ENCODE measurements at places on chromosomes 3 and 15.
A peak's percentile ranks its signal among the peaks of the same experiment; 100 is the strongest.

- DNase-seq = no peak
Observed at GRCh38 chr3:69294014-69294766, 91.7 kb downstream of the FRMD4B start.

DNA sequence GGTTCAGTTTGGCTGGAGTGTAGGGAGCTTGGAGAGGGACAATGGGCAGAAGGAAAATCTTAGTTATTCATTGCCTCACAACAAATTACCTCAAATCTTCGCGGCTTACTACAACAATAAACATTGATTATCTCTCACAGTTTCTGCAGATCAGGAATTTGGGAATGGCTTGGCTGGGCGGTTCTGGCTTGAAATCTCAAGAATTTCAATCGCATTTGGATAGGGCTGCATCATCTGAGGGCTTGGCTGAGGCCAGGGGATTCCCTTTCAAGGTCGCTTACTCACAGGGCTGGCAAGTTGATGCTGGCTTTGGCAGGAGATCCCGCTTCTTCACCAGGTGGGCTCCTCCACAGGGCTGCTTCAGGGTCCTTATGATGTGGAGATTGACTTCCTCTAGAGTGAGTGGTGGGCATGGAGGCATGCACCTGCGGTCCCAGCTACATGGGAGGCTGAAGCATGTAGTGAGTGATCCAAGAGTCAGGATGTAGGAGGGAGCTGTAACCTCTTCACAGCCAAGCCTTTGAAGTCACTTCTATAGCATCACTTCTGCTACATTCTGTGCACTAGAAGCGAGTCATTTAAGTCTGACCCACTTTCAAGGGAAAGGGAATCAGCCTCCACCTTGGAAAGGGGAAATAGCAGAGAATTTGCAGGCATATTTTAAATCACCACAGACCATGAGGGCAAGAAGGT is 63.1 kb downstream of the CDC25A start:
- DNase-seq = no peak

DNA sequence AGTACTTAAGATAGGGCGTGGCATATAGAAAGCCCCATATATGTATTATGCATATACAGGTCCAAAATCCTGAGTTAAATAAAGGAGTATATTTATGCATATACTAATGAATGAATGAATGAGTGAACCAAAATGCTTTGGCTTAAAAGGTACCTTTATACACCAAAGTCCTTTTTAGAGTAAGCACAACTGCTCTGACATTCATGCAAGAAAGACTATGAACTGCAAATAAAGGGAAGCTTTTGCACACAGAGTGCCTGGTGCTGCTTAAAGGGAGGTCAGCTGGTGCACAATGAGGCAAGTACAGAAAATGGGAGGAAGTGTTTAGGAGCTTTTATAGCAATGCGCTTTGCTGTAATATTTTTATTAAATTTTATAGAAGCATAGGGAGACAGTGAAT is 214.0 kb downstream of the KLF13 start:
- DNase-seq = no peak

- DNase-seq = no peak
Observed at GRCh38 chr3:17626395-17626794, 116.0 kb downstream of the TBC1D5 start.

DNA sequence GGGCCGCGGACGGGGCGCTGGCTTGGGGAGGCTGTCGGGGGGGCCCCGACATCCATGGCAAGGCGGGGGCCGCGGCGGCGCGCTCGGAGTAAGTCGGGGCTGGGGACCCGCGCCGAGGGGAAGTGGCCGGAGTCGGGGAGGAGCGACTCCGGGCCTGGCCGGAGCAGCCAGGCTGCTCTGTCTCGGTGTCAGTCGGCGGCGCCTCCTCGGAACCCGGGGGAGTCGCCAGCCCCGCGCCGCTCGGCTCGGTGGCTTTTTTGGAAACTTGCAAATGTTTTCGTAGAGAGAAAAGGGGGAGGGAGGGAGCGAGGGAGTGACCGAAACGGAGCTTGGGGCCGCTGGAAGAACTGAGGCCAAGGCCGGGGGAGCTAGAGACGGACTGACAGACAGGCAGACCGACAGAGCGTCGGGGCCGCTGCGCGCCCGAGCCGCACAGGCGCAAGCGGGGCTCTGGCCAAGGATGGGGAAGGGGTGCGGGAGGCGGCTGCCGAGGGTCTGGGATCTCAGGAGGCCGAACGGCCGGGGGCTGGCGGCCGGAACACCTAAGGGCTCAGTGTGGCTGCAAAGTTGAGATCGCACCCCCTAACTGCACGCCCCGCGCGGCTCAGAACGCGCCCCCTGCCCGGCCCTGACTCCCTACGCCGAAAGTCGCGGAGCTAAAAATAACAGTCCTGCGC is 5.0 kb downstream of the PTH1R start:
- peak; percentile 47 for DNase-seq

- DNase-seq = no peak
Observed at GRCh38 chr3:120370463-120370862, 21.3 kb upstream of the LRRC58 start.

GRCh38 chr3:194134757-194135515 is 1.0 kb upstream of the HES1 start:
- peak; percentile 72 for DNase-seq

All from HEK293T (cell line).